ENCODE measurements at places on chromosomes 5 and 9.

- DNase-seq = no peak
These were observed 105.7 kb downstream of the LURAP1L start for GRCh38 chr9:12880406-12881015.

DNA sequence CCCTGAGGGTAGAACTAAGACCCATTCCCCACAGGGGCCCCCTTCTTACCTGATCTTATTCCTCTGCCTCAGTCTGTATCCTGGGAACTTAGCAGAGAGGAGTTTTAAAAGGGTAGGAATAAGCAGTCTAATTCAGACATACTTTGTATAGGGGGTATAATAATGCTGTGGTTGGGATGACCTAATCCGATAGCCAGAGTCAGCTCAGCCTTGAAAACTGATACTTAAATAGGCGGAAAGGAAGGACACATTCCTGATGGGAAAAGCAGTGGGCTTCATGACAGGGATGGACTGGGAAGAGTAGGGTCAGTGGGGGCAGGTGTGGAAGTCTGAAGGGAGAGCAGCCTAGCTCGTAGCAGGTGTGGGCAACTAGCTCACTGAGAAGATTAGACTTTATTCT is 52.2 kb upstream of the TESK1 start:
- no peak for DNase-seq

- DNase-seq = no peak
These were observed 47.8 kb downstream of the PLK2 start for GRCh38 chr5:58412081-58412480.

DNA sequence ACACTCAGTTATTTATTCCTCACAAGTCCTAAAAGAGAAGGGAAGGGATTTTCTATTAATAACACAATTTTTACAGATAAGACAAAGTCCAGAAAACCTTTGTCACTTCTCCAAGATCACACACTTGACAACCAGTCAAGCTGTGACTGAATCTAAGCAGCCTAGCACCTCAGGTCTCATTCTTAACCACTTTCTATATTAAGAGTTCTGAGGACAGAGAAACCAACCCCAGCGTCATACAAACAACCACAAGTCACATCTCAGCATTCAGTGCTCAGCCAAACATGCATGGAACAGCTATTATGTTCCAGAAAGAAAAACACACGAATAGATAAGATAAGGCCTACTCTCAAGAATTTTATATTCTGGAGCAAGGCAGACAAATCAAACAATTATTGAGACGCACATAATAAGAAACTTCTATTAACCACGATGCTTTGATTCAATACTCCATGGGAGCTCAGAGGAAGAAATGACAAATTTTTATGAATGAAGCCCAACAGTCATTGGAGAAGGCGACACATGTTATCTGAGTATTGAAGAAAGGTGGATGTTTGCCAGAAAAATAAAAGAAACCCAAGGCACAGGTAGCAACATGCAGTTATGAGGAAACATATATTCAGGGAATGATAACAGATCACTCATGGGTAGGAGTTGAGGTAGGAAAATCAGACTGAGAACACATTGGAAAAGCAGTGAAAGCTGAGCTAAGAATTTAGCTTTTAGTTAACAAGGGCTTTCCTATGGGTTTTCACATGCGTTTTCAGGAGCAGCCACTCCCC is 113.1 kb downstream of the HTR4 start:
- no peak for DNase-seq

- no peak for DNase-seq
These were observed 24.5 kb downstream of the PRRC2B start for GRCh38 chr9:131418143-131419025.

DNA sequence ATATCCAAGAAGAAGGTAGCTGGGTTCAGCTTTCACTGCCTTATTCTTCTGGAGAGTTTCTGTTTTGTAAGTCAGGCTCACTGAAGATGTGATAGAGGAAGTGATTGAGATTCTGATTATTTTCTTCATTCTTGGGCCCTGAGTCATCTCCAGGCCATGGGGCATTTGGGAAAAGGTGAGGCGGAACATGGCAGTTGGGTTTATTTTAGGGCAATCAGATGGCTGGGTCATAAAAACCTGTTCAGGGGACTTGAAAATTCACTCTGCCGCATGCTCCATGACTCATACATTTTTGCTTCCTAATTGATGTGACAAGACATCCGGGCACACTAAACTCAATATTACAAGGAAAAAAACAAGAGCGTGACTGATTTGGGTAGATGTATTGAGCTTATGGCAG is 265.7 kb upstream of the KLF4 start:
- no peak for DNase-seq

- DNase-seq = no peak
These were observed 157.1 kb downstream of the ATP10B start for GRCh38 chr5:160694896-160695295.

- DNase-seq = no peak
These were observed 17.7 kb downstream of the MLLT3 start for GRCh38 chr9:20604562-20604961.

DNA sequence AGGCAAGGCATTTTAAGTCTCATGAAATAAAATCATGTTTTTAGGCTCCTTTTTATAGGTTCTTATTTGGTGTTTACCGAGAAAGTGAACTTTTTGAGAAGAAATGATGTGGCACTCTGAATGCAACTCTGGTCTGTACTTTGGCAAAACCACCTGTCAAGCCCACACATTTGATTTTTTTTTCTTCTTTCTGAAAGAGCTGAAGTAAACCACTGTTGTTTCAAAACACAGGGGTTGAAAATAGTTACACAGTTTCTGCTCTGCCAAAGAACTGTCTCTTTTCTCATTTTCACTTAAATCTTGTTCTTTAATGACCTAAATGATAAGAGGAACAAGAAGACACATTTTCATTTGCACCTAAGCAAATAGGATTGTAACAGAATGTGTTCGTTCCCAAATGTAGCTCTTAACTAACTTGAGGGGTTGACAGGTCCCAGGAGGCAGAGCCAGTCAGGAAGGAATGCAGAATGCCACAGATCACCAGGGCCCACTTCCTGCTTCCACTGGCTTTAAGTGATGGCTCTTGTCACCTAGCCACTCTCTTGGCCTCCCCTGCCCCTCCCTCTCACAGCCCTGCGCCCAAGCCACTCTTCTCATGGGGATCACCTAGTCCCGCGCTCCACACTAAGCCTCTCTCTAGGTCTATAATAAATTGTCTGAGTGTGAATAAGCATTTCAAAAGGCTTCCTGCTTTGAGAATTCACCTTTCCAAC is 47.3 kb downstream of the MED27 start:
- DNase-seq = no peak

GRCh38 chr5:122301016-122301415 is 11.0 kb upstream of the SNCAIP start:
- DNase-seq = no peak

DNA sequence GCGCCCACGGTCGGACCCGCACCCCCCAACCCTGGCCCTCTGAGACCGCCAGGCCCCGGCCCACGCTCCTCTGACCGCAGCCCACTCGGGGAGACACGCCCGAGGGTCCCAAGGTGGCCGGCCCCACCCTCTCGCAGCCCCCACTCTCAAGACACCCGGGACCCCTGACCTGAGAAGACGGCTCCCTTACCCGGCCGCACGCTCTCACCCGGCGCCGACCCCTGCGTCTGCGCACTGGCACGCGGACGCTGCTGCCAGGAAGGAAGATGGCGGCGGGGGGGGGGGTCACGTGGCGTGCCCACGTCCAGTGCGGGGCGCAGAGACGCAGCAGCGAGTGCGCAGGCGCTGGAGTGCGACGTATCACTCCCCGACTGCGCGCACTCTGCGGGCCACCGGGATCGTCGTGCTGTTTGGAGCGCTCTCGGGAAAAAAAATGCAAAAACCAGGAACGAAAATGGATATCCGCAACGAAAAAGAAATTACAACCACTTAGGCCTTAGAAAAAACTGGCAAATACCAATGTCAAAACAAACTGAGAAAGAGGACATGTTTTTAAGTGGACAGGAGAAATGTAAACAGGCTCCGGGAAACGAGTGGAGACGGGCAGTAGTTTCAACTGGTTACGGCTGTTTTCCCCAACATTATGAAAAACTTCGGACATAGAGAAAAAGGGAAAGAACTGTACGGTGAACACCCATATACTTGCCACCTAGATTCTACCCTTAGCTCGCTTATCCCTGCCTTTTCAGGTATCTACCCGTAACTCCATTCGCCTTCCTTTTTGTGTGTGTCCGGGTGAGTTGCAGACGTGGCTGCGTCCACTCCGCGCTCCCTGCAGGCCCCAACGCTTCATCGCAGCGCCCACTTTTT is at the start of gene MRPL36:
Gene MRPL36, minus strand, starts transcription at position 236 of the 870 bp plus-strand sequence. CDS start 902 bp downstream, outside the sequence.
- DNase-seq = peak; percentile 93

GRCh38 chr5:150489360-150490295 is 18.3 kb upstream of the NDST1 start:
- no peak for DNase-seq

DNA sequence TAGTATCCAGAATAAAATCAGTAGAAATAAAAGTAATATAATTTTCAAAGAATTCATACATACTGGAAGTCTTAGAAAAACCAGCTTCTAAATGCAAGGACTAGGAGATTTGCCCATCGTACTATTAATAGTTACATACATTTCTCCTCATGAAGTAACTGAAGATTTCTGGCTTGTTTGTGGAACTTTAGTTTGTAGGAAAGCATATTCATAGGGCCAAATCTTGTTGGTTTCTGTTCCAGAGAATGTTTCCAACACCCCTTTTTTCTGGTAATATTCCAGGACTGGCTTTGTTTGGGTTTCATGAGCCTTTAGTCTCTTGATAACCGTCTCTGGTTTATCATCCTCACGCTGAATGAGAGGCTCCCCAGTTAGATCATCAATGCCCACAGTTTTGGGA is 66.3 kb upstream of the TJP2 start:
- DNase-seq = no peak

DNA sequence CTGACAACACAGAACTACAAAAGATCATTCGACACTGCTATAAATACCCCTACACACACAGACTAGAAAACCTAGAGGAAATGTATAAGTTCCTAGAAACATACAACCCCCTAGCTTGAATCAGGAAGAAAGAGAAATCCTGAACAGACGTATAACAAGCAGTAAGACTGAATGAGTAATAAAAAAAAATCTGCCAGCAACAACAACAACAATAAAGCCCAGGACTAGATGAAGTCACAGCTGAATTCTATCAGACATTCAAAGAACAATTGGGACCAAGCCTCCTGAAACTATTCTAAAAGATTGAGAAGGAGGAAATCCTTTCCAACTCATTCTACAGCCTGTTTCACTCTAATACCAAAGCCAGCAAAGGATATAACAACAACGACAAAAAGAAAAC is 68.2 kb upstream of the SLIT3 start:
- DNase-seq = no peak

- no peak for DNase-seq
These were observed 495.9 kb downstream of the CSNK1G3 start for GRCh38 chr5:124007675-124008398.

DNA sequence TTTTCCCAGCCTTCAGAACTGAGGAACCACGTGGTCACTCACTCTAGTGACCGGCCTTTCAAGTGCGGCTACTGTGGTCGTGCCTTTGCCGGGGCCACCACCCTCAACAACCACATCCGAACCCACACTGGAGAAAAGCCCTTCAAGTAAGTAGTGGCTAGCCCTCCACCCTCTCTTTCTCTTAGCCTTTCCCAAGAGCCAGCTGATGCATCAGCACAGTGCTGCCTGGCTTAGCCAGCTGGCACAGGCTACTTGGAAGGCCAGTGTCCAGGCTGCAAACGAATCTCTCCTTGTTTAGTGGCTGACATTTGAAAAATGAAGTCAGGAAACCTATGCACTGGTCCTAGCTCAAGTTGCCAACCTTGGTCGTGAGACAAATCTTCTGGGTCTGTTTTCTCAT is 91.1 kb downstream of the PRDM6 start:
- no peak for DNase-seq

DNA sequence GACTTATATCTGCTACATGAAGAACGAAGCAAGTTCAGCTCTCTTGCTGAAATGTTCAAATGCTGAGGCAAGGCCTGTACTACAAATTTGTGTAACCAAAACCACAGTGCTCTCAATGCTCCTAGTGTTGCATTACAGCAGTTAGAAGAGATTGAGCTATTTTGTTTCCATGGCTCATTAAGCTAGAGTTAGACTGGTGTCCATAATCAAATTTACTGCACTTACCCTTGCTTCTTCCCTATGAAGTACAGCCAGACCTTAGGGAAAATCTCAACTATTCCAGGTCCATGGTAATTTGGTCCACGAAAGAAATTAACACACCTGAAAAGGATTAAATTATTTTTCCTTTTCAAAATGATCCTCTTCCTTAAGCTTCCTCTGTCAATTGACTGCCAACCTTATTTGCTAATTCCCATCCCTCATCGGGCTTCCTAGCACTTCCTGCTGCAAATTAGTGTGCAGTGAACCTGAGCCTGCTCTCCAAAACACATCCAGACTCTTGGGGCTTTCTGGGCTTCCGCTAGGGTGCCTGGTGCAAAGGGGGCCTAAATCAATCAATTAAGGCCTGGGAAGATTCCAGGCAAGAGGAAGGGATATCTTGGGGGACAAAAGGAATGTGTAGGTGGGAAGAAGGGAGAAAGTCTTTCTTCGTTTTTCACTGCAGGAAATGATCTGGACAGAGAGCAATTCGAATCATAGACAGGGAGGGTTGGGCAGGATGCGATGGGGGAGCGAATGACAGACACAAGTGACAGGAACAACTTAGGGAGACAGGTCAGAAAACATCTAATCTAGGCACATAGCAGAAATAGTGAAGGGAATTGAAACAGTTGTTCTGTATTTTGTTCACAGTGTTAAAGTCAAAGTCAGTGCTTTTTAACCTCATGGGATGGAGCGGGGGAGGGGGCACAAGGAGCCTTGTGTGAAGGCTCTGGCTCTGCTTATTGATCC is 542.4 kb downstream of the RAB3C start:
- no peak for DNase-seq

GRCh38 chr9:4489919-4490704 is at the start of gene SLC1A1:
SLC1A1 (plus strand) TSS chr9:4490468; CDS start chr9:4490680, 212 bp downstream.
- DNase-seq = peak; percentile 18

- peak; percentile 28 for DNase-seq
These were observed 64.0 kb downstream of the CARTPT start for GRCh38 chr5:71782771-71783770.

DNA sequence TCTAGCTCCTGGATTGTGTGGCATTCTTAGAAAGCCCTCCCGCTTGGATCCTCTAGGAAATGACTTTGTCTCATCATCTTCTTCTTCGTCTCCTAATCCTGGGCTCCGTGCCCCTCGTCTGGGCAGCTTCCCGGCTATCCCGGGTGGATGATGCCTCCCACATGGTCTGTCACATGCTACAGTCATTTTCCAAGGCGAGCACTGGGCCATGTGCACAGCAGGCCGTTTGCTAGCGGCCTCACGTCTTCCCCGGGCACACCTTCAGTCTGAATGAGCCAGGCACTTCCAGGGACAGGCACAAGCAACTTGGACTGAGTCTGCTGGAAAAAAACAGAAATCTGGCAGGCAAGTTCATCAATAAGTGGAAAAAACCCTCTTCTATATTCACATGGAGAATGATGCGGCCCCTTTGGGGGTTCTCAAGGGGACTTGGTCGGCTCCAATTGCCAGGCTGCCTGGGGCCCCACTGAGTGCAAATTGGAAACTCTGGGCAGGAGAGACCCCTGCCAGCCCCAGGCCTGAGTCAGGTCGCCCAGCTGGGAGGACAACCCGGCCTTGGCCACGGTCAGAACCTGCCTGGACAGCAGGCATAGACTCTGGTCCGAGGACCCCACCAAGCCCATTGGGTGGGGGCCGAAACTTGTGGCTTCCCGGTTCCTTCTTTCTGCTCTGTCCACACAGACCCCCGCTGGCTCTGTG is 11.1 kb upstream of the WNK2 start:
- DNase-seq = no peak

GRCh38 chr9:77906991-77907390 is 124.6 kb downstream of the GNAQ start:
- DNase-seq = no peak

Measured in activated CD8-positive, alpha-beta memory T cell treated with anti-CD3 and anti-CD28 coated beads, Interleukin-2, amount 50 U/mL, for 4 hours (primary cell).